ENCODE measurements at places on chromosomes 7 and 10.

- no peak for DNase-seq
These were observed at the start of gene SFTPA2 for GRCh38 chr10:79560160-79560709. Gene SFTPA2, minus strand, starts transcription at chr10:79560407. Its CDS starts 924 bp downstream, at chr10:79559483.

DNA sequence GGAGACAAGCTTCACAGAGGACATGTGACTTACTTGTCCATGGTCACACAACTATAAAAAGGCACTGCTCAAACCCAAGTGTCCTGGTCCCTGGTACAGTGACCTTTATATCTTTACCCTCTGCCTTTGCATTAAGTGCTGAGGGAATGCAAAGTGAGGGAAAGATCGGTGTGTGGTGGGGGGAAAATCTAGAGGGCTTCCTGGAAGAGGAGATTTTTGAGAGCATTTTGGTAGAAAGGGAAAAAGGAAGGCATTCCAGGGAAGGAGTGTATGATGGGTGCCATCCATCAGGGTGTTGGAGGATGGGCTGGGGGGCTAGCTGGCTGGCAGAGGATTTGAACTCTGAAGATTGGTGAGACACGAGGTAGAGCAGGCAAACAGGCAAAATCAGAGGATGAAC is 9.3 kb downstream of the ZNF503 start:
- DNase-seq, result no peak

- DNase-seq, result no peak
These were observed 65.2 kb downstream of the TCF7L2 start for GRCh38 chr10:113015201-113015600.

- DNase-seq, result no peak
These were observed 55.7 kb downstream of the LRRTM3 start for GRCh38 chr10:66981361-66982052.

DNA sequence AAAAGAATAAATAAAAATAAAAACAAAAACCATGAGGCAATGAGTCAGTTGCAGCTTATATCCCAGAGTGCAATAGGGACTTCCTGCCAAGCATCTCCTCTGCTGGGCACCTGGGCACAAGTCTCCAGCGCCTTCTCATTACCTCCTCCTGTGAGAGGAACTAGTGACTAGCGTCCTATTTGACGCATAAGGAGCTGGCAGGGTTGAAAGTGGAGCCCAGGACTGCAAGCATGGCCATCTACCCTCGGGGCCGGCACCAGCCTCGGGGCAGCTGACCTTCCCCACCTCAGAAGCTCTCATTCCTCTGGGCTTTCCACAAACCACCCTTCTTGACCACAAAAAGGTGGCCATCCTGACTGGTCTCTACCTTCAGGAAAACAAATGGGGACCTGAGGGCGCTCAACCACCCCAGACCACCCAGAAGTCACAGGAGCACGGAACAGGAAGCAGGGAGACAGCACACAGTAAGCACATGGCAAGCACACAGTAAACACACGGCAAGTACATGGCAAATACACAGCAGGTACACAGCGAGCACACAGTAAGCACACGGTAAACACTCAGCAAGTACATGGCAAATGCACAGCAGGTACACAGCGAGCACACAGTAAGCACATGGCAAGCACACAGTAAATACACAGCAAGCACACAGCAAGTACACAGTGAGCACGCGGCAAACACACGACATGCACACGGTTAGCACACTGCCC is 19.1 kb downstream of the CTBP2 start:
- no peak for DNase-seq

GRCh38 chr10:124008187-124008586 is 85.2 kb downstream of the CHST15 start:
- DNase-seq, result no peak

DNA sequence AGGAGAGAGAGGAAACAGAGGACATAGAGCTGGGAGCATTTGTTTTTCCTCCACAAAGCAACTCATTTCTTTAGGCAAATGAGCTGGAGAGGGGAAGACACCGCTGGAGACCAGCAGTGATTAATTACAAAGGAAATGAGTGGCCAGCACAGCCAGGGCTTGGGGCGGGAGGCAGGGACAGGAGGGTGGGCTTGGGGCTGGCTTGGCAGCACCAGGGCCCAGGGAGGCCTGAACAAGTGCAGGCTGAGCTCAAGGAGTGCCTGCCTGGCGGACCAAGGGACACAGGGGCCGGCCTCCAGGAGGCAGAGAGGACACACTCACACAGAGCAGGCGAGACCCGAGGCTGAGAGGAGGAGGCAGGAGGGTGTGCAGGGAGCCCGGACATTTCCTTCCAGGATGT is 149.0 kb upstream of the UNC5B start:
- no peak for DNase-seq

- DNase-seq, result no peak
These were observed 58.4 kb downstream of the NEURL1 start for GRCh38 chr10:103551619-103552602.

- no peak for DNase-seq
These were observed 148.4 kb downstream of the TMEM26 start for GRCh38 chr10:61304746-61305145.

GRCh38 chr10:94277450-94277849 is 85.3 kb downstream of the NOC3L start:
- no peak for DNase-seq

DNA sequence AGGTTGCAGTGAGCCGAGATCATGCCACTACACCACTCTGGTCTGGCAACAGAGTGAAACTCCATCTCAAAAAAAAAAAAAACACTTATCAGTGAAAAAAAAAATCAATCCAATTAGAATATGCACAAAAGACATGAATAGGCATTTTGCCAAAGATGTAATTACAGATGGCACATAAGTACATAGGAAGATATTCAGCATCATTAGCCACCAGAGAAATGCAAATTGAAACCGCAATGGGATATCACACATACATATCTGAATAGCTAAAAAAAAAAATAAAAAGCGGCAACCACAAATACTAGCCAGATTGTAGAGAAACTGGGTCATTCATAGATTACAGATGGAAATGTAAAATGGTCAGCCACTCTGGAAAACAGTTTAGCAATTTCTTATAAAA is 1310.8 kb downstream of the XPNPEP1 start:
- no peak for DNase-seq

- no peak for DNase-seq
These were observed 21.0 kb downstream of the MPP7 start for GRCh38 chr10:28281726-28282315.

Measured in T-helper 1 cell (primary cell).